CD4-positive, alpha-beta T cell treated with Interleukin-15 for 1 hour (primary cell): ENCODE measurements at places on chromosomes 16 and 17.

DNA sequence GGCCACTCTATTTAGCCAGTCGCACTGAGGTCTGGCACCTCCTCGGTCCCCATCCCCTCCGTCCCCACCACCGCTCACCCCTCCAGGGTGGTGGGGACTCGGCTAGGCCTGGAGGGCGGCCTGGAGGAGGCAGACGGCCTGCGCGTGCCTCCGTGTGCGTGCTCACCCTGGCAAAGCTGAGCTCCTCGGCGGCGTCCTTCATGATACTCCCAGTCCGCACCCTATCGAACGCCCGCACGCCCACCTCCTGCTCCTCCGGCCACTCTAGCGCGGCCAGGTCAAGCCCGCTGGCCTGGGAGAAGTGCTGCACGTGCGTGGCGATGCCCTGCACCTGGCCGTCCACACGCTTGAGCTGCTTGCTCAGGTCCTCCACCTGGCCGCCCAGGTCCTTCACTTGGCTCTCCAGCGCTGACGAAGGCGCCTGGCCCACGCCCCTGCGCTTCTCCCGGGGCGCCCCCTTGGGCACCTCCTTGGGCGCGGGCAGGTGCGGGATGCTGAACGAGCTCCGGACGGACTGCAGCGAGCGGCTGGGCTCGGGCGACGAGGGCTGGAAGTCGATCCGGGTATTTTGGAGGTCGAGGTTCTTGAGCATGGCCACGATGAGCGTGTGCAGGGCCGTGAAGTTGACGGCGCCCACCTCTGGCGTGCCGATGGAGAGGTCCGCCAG lies 644 bp downstream of the QRICH2 start:
- DNase-seq = no peak

GRCh38 chr16:11183035-11183812 lies 72.8 kb downstream of the SOCS1 start:
- DNase-seq = no peak

- no peak for DNase-seq
These were observed 6.5 kb downstream of the CEP20 start for GRCh38 chr16:15881794-15882379.

DNA sequence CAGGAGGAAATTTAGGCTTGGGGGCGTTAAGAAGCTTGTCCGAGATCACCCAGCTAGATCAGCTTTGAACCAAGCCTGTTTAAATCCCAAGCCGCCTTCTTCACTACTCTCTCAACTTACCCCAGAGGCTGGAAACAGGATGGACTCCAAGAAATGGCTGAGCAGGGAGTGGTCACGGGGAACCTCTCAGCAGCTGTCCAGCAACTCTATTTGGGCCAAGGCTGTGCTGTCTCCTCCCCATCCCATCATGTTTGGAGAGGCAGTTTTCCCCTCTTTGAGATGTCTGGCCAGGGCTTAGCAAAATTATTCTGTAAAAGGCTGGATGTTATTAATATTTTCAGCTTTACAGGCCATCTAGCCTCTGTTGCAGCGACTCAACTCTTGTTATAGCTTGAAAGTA lies 305.7 kb downstream of the RBFOX1 start:
- DNase-seq = no peak

- peak; percentile 93 for DNase-seq
These were observed 647 bp downstream of the UNK start for GRCh38 chr17:75785016-75785890.

GRCh38 chr16:85566561-85567100 lies 46.5 kb upstream of the GSE1 start:
- no peak for DNase-seq

GRCh38 chr16:89761304-89761922 lies 40.1 kb downstream of the ZNF276 start:
- DNase-seq = no peak

DNA sequence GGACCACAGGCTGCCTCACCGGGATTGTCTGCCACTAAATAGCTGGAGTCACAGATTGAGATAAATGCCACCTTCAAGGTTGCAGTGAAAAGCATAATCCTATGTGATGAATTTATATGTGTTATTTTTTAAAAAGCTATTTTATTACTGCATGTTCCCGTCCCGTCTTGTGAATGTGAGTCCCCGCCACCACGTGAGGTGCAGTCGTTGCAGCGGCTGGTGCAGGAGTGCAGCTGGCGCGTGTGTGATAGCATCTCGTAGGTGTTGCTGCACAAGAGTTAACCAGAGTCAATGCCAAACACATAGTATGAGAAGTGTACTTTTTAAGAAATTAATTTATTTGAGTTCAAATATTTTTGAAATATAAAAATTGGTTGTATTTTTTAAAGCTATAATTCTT lies 12.5 kb downstream of the SMCR8 start:
- no peak for DNase-seq

DNA sequence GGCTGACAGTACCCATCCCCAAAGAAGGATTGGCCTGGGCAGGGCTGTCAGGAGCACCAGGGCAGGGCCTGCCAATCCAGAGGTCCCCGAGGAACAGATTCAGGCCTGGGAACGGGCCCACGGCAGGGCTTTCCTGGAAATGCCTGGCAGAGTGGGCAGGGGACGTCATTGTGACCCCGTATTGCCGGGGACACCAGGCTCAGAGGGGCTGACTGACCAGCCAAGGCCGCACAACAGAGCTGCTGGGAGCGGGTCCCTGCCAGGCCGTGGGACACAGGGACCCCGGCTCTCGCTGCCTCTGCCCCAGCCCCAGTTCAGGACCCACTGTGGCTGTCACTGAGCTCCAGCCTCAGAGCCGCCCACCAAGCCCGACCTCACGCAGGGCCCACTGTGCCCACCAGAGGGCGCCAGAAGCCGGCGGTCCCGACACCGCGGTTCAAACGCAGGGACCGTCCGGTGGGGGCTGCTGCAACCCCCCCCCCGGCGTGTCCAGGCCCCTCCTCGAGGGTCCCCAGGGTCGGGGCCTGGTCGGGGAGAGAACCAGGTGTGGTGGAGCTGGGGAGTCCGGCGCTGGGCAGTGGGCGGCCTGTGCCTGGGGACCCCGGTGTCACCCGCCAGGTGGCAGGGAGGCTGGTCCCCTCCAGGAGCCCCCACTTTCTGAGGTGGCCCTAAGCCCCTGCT lies 15.2 kb upstream of the SSTR5 start:
- no peak for DNase-seq

GRCh38 chr17:34764716-34765115 lies 185.3 kb downstream of the TMEM132E start:
- no peak for DNase-seq

DNA sequence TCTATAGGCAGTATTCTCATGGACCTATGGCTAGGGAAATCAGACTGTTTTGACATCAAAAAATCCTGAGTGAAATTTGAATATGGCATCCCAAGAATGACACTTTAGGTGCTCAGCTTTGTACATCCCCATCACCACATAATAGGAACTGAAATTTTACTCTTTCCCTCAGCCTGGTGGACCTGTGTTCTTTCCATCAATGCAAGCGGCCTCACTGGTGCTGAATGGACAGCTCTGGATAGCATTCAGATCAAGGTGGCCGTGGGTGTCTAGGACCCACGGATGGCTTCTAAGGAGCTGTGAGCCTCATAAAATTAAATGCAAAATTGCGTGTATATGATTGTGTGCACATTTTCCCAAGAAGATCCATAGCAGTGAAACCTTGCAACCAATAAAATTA lies 152.6 kb downstream of the MAP2K6 start:
- DNase-seq = no peak

DNA sequence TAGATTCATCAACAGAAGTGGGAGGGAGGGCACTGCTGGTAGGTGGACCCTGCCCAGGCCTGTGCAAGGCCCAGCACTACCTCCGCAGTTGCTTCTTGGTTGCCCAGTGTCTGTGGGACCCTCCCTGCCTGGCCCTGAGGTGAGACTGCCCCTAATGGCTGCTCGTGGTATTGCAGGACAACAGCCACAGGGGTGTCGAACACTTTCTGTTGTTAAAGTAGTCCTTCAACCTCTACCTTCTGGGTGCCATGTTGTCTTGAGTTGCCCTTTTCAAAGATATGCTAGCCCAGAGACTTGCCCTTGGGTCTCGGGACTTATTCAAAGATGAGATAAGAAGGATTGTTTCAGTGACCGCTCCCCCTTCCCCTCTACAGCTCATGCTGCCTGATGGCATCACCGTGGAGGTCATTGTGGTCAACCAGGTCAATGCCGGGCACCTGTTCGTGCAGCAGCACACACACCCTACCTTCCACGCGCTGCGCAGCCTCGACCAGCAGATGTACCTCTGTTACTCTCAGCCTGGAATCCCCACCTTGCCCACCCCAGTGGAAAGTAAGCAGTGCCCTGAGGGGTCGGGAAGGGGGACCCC lies 29.1 kb downstream of the AKAP1 start:
- DNase-seq = peak; percentile 44

GRCh38 chr17:50027881-50028735 lies 27.8 kb upstream of the ITGA3 start:
- no peak for DNase-seq

DNA sequence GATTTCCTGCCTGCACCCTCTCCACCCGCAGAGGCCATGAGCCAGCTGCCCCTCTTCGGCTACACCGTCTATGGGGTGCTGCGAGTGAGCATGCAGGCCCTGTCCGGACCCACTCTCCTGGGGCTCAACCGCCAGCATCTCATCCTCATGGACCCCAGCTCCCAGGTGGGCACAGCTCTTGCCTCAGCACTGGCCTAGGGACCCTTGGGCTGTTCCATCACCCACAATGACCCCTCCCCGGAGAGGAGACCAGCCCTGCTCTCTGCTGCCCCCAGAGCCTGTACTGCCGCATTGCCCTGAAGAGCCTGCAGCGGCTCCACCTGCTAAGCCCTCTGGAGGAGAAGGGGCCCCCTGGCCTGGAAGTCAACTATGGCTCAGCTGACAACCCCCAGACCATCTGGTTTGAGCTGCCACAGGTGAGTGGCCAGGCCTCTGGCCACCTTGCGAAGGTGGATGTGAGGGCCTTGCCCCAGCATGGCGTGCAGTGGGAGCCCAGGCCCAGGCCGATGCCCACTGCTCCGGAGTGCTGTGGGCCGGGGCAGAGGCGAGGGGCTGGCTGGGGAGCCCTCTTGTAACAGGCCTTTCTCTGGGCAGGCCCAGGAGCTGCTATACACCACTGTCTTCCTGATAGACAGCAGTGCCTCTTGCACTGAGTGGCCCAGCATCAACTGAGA lies 7.3 kb upstream of the SMIM5 start:
- no peak for DNase-seq

DNA sequence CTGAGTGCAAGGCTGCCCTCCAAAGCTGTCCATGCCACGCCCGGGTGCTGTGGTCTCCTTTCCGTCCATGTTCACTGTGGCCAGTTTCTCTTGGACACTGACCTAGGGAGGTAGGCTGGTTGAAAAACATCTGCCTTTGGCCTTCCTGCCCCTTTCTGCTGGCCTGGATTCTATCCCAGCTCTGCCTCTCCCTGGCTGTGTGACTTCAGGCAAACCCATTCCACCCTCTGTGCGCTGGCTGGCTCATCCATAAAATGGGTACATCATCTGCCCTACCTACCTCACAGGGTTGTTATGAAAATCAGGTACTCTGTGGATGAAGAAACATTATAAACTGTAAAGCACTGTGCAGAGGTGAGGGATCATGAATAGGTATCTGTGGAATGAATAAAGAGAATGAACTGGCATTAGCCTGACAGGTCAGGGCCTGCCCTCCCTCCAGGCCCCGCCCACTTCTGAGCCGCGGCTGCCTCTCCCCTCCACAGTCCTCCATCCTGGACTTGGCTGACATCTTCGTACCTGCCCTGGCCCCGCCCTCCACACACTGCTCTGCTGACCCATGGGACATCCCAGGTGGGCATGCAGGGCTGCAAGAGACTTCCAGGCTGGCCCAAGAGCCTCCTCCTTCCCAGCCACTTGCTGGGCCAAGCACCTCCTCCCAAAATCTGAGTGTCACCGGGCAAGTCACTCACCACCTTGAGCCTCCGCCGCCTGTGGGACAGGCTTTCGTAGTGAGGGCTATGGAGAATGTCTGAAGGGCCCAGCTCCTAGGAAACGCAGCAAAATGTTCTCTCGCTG lies 7.0 kb upstream of the SPATA20 start:
- DNase-seq = no peak

DNA sequence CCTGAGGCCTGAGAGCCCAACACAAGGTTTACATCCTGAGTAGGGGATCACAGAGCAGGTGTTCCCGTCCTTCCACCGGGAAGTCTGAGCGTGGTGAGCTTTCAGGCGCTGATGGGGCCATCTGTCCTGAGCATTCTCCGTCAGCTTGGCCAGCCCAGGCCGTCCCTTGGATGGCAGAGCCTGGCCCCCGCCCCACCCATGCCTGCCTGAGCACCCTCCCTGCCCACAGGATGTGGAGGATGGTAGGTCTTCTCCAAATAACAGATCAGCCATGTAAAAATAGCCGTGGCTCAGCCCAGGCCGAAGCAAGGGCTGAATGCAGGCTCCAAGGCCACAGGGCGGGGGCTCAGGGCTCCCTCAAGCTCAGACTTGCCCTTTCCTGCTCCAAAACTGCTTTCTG lies 20.2 kb downstream of the SPNS2 start:
- DNase-seq = no peak

DNA sequence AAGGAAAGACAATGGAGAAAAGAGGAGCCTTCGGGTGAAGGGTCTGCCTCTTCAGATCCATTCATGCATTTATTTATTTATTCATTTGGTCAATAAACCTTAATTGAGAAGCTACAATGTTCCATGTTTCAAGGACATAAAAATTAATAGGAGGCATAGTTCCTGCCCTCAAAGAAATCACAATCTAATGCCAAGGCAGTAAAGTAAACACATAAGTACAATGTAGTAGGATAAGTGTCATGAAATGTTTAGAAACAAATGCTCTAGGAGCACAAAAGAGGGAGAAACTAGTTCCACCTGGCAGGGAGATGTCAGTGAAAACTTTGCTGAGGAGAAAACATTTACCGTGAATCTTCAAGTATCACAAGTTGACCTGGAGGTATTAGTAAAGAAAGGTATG lies 103.5 kb upstream of the NOG start:
- no peak for DNase-seq

DNA sequence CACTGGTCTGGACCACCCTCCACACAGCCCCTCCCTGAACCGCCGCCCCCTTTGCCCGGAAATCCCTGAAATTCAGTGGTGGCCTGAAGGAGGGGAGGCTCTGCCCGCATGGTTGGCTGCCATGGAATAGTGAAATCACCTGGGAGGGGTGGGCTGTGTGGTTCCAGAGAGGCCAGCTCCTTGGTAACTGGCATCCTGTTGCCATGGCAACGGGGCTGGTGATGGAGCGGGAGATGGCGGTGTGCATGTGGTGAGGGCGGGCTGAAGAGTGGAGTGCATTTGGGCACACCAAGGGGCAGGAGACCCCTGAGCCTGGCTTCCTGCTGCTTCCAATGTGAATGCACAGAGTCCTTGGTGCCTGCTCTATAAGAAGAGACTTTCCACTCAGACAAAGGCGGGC lies 2.4 kb downstream of the EFNB3 start:
- no peak for DNase-seq

DNA sequence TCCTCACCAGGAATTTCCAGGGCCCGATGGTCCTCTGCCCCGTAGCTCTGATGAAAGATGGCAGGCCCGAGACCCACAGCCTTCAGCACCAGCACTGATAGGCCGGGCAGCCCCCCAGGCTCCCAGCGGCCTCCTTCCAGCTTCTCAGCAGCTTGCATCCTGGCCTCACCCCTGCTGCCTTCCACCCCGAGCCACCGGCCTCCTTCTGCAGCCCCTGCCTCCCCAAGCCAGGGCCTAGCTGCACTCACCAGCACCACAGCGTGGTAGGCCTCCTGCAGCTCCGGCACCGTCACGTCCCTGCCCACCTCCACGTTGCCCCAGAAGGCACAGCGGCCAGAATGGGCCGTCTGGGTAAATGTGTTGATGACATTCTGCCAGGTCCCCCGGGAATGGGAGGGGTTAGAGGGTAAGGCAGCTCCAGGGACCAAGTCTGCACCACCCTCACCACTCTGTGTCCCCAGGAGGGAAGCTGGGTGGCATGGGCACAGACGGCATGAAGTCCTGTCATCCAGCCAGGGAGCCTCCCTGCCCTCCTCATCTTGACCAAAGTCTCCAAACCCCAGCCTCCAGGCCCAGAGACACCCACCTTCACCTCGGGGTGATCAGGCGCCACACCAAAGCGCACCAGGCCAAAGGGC lies 6.5 kb downstream of the FDXR start:
- DNase-seq = no peak
